ENCODE measurements at places on chromosomes 3 and 15. TPM values are rescaled to one million over a fixed set of nuclear protein-coding genes. Genes with fewer than 3 reads are reported as not detected.

Gene GOLGA6L6
- not detected for polyA plus RNA-seq

Gene LTF
- polyA plus RNA-seq = 7.0 TPM

Gene CLDN16
- polyA plus RNA-seq = 0.09 TPM

Gene P2RY14
- polyA plus RNA-seq = 0.08 TPM

Gene SERPINI1
- 19.8 TPM for polyA plus RNA-seq

Gene SAMMSON
- not detected for polyA plus RNA-seq

Gene KNG1
- polyA plus RNA-seq = not detected

Gene ACKR2
- 0.80 TPM for polyA plus RNA-seq

Gene SIDT1
- polyA plus RNA-seq = 0.42 TPM

Gene SPATA12
- polyA plus RNA-seq = not detected

Gene SLC15A2
- 1.9 TPM for polyA plus RNA-seq

Gene PIGZ
- polyA plus RNA-seq = 2.5 TPM

Gene KLHL6
- polyA plus RNA-seq = 0.19 TPM

Gene ZNF619
- polyA plus RNA-seq = 1.3 TPM

Gene GRAMD1C
- 21.7 TPM for polyA plus RNA-seq

Gene CCRL2
- polyA plus RNA-seq = 0.75 TPM

Gene KLHL25
- polyA plus RNA-seq = 2.6 TPM

Gene SNRPN
- 67.5 TPM for polyA plus RNA-seq

Gene C2CD4B
- polyA plus RNA-seq = 25.1 TPM

Gene PRICKLE2
- 1.5 TPM for polyA plus RNA-seq

Gene MAP1A
- polyA plus RNA-seq = 1.3 TPM

Gene CCK
- 0.23 TPM for polyA plus RNA-seq

Gene UBA7
- polyA plus RNA-seq = 86.2 TPM

Gene BOC
- polyA plus RNA-seq = 9.5 TPM

Gene CLSTN2
- polyA plus RNA-seq = 0.65 TPM

Gene HESX1
- 1.1 TPM for polyA plus RNA-seq

Gene ABI3BP
- polyA plus RNA-seq = 2.6 TPM

Gene PIK3CB
- 8.2 TPM for polyA plus RNA-seq

Gene SLC51B
- not detected for polyA plus RNA-seq

Gene PLCH1
- 2.3 TPM for polyA plus RNA-seq

Gene PRR20G
- polyA plus RNA-seq = not detected

Gene ADAMTSL3
- polyA plus RNA-seq = 0.54 TPM

Gene KY
- polyA plus RNA-seq = 0.04 TPM

Gene USP3
- 28.5 TPM for polyA plus RNA-seq
